Stimulated activated CD4-positive, alpha-beta T cell treated with anti-CD3 and anti-CD28 coated beads, Interleukin-15, amount 100 ng/mL, for 48 hours (primary cell): ENCODE measurements at places on chromosomes 6 and 20.

DNA sequence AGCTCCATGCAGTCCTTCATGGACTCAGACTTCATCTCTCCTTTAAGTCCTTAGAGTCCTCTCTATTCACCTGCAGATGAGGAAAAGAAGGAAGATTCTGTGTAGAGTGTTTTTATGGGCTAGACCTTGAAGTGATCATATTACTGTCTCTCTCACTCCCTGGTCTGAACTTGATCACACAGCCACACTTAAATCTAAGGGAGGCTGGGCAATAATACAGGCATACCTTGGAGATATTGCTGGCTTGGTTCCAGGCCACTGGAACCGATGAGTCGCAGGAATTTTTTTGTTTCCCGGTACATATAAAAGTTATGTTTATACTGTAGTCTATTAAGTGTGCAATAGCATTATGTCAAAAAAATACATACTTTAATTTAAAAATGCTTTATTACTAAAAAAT, 59.2 kb upstream of the FOXO3 start:
- DNase-seq: no peak

GRCh38 chr6:99894815-99895214, 99.2 kb downstream of the MCHR2 start:
- no peak for DNase-seq

GRCh38 chr6:23448281-23448680, 677.7 kb upstream of the NRSN1 start:
- DNase-seq: no peak

- no peak for DNase-seq
Measured at GRCh38 chr6:144467172-144467762, 182.1 kb downstream of the UTRN start.

DNA sequence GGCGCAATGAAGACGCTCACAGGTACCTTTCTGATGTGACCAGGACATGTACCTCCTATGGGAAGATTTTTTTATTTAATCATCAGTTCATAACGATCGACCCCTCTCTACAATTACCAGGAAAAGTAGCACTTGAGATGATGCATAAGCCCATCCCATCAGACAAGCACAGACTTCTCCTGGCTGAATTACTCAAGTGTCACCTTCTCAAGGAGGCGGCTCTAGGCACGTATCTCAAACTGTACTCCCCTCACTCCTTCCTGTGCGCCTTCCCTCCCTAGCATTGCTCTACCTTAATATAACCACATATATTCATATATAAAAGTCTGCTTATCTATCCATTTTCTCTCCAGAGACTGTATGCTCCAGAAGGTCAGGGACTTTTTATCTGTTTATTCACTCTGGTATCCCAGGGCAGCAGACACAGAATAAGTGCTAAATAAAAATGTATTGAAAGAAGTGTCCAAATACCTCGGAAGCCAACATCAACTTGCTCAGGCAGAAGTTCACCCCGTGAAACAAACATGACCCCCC, 71.5 kb downstream of the CNKSR3 start:
- DNase-seq: no peak

GRCh38 chr6:6659600-6660327, 71.2 kb downstream of the LY86 start:
- DNase-seq: no peak

GRCh38 chr6:139943391-139943790, 568.9 kb upstream of the CITED2 start:
- DNase-seq: no peak

DNA sequence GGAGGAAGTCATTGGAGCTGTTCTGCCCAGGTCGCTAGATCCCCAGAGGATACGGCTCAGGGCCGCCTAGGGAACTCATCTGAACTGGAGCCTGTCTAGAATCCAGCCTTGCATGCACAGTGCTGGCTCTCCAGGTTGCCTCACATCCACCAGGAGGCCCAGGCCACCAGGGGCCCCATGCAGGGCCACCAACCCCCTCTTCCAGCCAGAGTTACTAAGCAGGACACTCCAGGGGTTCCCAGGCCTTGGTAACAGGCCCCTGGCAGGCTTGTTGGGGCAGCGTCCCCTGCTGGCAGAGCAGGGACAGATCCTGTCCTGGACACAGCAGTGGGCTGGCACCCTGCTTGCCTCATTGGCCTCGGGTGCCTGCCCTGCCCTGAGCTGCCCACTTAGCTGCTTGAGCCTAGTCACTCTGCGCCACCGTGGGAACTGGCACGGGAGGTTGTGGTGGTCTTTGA, 35.3 kb downstream of the EFCAB8 start:
- DNase-seq: no peak

- DNase-seq: no peak
Measured at GRCh38 chr20:63360850-63361518, at the start of gene CHRNA4. CHRNA4 (minus strand) TSS chr20:63361349; CDS start chr20:63361165, 184 bp downstream.

- no peak for DNase-seq
Measured at GRCh38 chr20:62566771-62567170, 75.5 kb upstream of the SLCO4A1 start.

- DNase-seq: no peak
Measured at GRCh38 chr6:78528926-78529325, 338.4 kb upstream of the IRAK1BP1 start.

GRCh38 chr6:63352544-63353285, 32.9 kb upstream of the LGSN start:
- DNase-seq: no peak

DNA sequence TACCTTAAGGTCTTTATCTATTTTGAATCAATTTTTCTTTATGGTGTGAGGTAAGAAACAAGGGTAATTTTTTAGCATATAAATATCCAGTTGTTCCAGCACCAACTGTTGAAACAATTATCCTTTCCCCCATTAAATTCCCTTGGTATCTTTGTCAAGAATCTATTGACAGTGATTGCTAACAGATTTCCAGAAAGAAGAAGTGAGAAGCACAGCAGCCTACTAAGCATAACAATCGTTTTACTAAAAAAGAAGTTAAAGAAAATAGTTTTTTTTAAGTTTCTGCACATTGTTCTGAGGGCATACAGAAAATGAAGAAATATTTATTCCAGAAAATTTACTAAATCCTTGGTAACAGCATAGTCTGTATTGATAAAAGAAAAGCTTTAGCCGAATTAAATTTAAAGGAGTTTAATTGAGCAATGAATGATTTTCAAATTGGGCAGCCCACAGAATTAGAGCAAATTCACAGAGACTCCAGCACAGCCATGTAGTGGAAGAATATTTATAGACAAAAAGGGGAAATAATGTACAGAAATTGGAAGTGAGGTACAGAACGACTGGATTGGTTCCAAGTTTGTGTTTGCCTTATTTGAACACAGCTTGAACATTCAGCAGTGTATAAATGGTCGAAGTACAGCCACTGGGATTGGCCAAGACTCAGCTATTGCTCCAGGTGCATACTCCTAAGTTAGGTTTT, 97.9 kb upstream of the UST start:
- DNase-seq: no peak

DNA sequence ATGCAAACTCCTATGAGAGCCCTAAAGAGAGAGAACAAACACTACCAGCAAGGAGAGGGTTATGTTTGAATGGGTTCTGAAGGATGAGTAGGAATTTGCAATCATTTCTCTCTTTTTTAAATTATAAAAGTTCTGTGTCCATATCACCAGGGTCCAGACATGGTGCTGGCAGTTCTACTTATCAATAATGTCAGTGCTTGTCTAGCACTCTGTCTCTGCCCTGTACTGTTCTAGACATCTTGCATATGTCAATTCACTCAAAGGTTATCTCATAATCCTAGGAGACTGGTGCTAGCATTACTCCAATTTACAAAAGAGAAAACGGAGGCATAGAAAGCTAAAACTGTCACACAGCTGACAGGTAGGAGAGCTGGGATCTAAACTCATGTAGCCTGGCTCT, 101.3 kb downstream of the VEGFA start:
- no peak for DNase-seq

- DNase-seq: no peak
Measured at GRCh38 chr20:39861381-39861780, 827.7 kb downstream of the MAFB start.

DNA sequence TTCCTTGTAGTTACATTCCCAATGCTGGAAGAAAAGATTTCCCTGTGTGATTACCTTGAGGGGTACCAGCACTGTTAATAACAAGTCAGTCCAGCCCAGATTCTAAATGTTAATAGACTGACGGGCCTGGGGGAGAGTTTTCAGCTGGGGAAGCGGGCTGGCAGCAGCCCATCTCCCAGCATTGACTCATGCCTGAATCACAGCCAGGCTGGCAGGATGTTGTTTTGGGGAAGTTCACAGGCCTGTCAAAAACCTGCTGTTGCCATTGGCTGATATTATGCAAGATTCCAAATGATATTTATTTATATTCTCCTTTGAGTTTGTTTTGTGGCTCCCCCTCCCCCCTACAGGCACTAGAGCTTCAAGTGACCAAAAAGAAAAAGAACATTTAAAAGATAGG, 213.9 kb upstream of the CNR1 start:
- no peak for DNase-seq

DNA sequence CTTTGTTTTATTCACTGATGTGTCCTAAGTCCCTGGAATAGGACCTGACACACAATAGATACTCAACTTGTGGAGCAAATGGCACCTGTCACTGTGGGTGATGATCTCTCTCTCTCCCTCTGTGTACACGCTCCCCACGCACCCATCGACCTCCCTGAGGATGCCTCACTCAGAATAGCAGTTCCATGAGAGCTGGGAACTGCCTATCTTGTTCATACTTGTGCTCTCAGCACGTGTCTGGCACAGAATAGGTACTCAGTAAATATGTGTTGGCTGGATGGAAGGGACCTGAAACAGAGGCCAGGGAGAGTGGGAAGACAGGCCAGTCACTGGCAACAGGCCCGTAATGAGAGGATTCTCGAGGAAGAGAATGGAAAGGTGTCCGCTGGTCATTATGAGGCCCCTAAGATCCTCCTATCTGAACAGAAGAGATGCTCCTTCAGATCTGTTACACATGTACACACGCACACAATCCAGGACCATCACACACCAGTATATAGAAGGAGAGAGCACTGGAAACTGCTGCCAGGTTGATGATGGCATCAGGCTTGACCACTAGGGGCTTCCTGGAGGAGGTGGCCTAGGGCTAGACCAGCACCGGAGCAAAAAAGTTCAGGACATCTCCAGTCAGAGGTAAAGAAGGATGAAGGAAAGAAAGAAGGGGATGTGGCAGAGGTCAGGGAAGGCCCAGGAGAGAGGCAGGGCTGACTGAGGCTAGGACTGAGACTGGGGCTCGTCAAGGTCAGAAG, 30.9 kb downstream of the VEGFA start:
- DNase-seq: no peak

- peak; percentile 88 for DNase-seq
Measured at GRCh38 chr6:158653577-158654354, 3.9 kb downstream of the SYTL3 start.

DNA sequence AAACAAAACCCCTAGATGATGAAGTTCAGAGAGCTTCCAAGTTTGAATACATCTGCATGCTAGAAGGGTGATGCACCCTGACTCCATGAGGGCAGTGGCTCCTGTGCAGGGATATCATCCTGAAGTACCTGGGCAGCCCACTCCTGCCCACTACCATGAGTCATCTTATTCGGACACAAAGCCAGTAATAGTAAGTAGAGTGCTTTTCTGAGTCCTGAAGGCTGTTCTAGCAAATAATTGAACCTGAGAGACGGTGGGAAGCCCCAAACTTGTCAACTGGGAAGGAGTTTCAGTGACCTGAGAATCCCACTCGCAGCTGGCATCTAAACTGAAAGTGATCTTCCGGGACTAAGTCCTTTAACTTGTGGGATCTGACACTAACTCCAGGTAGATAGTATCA, 152.9 kb upstream of the COL21A1 start:
- no peak for DNase-seq

- DNase-seq: no peak
Measured at GRCh38 chr6:116329156-116329555, 41.6 kb upstream of the DSE start.

- DNase-seq: peak; percentile 27
Measured at GRCh38 chr20:54649511-54649962, 174.1 kb downstream of the DOK5 start.

DNA sequence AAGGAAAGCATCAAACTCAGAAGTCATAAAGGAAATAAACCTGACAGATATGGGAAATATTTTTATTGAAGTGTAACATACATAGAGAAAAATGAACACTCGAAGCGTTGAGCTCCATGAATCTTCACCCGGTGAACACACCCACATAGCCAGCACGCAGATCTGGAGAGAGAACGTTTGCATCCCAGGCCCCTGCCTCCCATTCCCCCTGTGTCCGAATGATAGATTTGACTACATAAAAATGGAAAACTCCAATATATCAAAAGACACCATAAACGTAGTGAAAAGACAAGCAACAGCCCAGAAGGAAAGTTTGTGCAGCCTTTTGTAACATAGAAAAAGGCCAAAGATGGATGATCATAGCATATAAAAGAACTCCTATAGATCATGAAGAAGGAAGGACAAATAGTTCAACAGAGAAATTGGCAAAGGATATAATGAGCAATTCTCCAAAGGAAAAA, 17.1 kb downstream of the SYNJ2 start:
- DNase-seq: no peak

- no peak for DNase-seq
Measured at GRCh38 chr6:108796875-108797274, 51.3 kb upstream of the ARMC2 start.

- no peak for DNase-seq
Measured at GRCh38 chr20:5511930-5512329, 195.2 kb upstream of the PROKR2 start.

DNA sequence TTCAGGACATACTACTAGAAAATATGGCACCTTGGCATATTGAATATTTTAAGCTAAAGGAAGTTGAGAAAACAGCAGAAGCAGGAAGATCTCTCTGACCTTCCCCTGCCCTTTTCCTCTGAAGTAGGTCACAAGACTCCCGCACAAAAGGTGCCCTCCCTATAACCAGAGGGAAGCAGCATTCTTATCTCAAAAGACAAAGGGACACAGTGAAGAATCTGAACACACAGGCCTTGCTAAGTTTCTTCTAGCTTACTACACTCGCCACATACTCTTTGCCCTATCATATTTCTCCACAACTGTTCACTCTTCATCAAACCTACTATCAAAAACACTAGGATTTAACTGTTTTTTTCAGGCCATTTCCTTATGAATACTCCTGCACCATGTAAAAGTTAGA, 151.2 kb downstream of the ELOVL4 start:
- no peak for DNase-seq

- no peak for DNase-seq
Measured at GRCh38 chr6:39102071-39102820, 12.7 kb downstream of the SAYSD1 start.

- DNase-seq: no peak
Measured at GRCh38 chr6:35492258-35492973, 4.5 kb downstream of the TEAD3 start.

DNA sequence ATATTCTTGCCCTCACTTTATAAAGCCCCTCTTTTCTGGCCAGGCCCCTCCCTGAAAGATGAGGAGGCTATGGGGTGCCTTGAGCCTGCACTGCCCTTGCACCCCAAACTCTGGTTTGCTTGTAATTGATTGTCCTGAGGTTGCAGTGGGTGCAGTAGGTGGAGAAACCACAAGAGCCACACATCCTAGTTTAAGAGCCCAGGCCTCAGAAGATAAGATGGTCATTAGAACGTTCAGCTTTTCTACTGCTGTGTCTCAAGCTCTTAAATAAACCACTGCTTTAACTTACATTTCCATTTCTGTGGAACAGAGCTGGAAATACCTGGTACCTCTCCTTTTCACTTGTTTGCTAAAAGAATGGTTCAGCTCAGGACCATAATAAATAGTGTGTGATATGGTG, 9.0 kb downstream of the MRAP2 start:
- DNase-seq: no peak
